ENCODE measurements at places on chromosomes 6 and 20.

DNA sequence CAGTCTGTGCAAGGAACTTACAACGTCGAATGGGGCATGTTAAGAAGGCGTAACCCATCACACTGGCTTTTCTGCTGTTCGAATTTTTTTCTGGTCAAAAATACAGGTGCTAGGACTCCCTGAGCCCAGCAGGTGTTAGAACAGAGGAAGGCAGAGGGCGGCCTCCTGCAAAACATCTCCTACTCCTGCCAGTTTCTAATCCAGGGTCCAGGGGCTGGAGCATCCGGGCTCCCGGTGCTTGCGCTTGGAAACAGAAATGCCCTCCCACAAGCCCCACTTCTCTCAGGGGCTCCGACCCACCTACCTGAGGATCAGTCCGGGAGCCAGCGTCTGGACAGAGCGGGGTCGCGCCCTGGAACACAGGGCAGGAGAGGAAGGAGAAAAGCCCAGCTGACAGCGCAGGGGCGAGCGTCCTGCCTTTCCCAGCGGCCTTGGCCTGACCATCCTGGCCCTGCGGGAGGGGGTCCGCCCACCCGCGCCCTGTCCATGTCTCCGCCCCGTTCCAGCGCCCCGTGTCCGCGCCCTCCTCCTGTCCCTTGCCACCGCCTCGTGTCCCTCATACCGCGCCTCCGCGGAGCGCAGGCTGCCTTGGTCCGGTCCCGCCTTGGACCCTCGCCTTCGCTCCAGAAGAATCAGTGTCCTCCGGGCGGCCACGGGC, 14.8 kb upstream of the LPA start:
- no peak for DNase-seq

DNA sequence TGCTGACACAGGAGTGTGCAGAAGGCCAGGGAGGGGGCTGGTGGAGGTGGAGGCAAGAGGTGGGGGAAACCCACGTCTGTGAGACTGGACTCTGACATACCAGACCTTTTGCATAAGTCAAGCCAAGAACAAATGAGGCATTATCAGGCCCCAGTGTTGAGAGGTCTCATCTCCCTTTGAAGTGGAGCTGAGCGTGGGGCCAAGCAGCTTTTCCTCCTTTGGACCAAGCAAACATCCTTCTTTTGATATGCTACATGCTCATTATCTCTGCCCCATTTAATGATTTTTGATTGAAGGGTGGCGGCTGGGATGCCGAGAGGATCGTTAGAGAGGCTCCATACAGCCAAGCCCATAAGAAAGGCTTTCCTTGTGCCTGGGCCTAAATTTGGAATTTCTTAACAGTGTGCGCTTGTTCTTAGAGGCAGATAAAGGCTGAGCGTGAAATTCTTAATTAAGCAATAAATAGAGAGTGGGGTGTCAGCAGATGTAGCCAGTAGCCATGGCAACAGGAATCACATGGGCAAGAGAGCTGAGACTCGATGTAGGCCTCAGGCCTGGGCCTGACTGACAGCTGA, 244.5 kb downstream of the PKHD1 start:
- DNase-seq, result peak; percentile 46

GRCh38 chr20:63785691-63786131, 45.4 kb downstream of the ZBTB46 start:
- DNase-seq, result peak; percentile 60

GRCh38 chr6:146957181-146958093, 246.8 kb upstream of the STXBP5 start:
- peak; percentile 28 for DNase-seq

DNA sequence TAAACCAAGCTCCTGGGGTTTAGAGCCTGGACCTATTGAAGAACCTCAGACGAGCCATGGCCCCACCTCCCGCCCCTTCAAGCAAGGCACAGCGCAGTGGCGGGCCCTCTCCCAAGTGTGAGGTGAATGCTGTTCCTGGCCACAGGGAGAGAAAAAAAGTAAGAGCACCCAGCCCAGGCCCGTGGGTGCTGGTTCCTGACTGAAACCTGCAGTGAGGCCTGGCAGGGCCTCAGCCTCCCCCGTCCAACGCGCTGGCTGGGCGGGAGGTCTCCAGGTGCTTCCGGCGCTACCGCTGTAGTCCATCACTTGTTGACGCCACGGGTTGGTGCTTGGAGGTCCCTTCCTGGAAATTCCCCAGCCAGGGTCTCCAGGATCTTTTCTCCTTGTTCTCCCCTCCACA, 5.5 kb upstream of the FAM83C start:
- DNase-seq, result no peak

DNA sequence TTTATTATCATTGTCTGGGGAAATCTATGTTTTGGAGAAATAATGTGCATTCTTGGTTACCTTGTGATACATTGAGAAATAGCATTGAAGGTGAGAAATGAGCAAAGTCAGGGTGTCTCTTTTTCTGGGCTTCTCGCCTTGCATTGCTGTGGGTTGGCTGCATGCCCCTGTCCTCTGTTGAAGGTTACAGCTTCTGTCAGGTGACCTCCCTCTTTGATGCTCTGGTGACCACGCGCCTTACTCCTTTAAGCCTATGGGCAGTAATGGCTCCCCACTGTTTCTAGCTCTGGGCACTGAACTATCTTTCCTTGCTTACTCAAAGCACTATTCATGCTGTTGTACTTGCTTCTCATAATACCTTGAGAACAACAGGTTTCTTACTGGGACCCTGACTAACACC, 14.6 kb downstream of the ADGRB3 start:
- DNase-seq, result no peak

All from NCI-H146 (cell line).